NCI-H146 (cell line): ENCODE measurements at places on chromosomes 6 and 20.

- no peak for DNase-seq
Measured at GRCh38 chr6:130981409-130981808, 81.6 kb downstream of the EPB41L2 start.

DNA sequence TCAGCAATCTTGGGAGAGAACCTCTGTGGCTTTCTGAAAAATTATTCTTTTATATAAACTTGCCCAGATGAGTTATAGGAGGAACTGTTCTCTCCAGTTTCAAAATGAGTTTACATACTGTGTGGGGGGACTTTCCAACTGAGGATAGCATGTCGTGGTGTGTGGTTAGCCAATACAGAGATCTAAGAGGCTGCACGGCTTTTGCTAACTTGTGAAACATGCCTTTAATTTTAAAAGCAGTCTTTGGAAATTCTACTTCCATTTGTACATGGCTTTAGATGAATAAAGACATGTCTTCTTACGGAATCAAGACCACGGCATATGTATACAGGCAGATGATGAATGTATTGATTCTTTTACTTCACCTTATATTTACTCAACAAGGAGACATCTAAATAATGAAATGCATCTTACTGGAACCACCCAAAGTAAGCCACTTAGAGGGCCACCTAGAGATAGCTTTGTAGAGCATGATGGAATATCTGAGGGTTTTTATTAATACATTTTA is 39.8 kb downstream of the HIVEP1 start:
- no peak for DNase-seq

DNA sequence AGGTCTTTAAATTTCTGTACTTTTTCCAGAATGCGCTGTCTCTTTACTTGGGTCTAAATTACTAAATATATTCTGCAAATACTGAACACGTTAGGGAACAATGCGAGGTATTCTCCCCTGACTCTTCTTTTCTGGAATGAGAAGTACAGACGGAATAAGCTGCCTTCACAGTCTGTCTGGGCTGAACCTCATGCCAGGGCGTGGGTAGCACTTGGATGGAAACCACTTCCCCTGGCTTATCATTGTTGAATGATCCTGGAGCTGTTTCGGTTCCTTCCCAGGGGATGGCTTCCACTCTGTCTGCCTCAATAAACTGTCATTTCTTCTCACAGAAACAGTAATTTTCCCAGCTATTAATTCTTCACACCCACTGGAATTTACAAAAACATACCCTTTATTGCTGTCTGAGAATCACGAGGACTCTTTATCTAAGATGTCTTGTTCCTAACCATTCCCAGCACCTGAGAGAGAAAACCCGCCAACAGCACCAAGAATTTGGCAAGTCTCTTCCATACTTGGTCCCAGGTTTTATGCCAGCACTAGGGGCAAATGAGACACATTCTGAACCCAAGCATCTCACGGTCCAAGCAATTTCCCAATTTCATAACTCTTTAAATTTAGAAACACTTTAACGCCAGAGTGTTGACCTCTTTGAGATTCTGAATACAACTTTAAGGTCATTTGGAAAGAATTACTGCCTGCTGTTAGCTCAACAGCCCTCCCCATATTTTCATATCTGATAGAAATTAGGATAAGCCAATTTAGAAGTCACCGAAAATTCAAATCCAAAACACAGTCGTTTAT is 43.2 kb upstream of the ADGRF5 start:
- no peak for DNase-seq

DNA sequence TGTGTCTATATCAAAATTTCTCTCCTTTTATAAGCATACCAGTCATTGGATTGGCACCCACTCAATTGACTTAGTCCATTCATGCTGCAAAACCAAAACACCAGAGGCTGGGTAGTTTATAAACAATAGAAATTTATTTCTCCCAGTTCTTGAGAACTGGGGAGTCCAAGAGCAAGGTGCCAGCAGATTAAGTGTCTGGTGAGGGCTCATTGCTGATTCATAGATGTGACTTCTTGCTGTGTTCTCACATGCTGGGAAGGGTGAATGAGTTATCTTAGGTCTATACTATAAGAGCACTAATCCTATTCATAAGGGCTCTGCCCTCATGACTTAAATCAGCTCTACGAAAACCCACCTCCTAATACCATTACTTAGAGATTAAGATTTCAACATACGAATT is 501.4 kb downstream of the EPM2A start:
- DNase-seq: no peak

- DNase-seq: peak; percentile 73
Measured at GRCh38 chr20:23116311-23117089, 30.4 kb upstream of the CD93 start.

GRCh38 chr6:11969092-11969491 is 43.0 kb upstream of the HIVEP1 start:
- DNase-seq: no peak

DNA sequence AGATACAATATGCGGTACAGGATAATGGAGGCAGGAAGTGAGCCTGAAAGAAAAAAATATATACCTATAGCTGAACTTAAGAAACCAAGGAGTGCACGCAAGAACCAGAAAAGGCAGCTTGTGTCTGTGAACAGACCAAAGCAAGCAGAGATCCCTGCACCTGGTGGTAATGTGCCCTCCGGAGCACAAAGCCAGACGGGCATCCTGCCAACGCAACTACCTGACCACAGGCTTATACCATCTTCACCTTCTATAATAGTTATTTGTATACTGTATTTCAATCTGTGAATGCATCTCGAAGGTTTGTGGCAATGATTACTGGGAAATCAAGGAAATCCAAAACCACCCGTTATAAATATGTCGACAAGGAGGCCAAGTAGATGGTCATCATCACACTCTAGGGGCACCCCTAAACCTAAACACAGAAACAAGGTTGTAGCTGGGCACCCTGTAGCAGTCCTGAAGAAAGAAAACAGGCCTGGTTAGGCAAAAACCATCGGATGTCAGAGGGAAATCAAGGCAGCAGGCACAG is 801 bp downstream of the FBXL4 start:
- peak; percentile 72 for DNase-seq

DNA sequence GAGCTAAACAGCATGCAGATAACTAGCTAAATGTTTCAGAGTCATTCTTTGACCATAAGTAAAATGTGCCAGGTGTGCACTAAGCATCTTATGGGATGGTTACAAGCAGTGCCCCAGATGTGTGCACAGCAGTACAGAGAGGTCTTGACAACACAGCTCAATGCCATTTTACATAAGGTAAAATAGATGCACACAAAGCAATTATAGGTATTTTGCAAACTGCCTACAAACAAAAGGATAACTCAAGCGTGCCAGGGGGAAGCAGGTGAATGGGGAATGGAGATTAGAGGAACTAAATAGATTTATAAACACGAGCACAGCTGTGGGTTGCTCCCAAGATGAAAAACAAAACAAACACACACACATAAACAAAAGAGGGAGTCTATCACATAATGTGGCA is 64.8 kb downstream of the SLC2A10 start:
- DNase-seq: peak; percentile 96

GRCh38 chr6:82270881-82271635 is 23.5 kb upstream of the IBTK start:
- peak; percentile 46 for DNase-seq

- DNase-seq: peak; percentile 58
Measured at GRCh38 chr6:9527679-9528286, 887.1 kb downstream of the TFAP2A start.

DNA sequence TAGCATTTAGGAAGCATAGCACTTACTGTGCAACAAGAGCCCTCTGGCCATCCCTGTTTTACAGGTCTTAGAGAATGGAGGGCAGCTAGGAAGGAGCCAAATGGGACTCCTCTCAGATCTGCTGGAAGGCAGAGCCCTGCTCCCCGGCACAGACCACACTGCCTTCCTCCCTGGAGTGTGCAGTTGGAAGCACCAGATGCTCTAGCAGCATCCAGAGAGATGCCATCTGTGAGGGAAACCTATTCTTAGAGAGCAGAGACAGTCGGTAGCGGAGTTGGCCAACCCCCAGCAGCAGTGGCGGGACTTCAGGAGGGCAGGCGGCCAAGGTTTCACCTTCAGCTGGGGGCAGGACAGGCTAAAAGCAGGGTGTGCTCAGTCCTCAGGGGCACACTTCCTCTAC is 16.7 kb upstream of the E2F1 start:
- DNase-seq: no peak

DNA sequence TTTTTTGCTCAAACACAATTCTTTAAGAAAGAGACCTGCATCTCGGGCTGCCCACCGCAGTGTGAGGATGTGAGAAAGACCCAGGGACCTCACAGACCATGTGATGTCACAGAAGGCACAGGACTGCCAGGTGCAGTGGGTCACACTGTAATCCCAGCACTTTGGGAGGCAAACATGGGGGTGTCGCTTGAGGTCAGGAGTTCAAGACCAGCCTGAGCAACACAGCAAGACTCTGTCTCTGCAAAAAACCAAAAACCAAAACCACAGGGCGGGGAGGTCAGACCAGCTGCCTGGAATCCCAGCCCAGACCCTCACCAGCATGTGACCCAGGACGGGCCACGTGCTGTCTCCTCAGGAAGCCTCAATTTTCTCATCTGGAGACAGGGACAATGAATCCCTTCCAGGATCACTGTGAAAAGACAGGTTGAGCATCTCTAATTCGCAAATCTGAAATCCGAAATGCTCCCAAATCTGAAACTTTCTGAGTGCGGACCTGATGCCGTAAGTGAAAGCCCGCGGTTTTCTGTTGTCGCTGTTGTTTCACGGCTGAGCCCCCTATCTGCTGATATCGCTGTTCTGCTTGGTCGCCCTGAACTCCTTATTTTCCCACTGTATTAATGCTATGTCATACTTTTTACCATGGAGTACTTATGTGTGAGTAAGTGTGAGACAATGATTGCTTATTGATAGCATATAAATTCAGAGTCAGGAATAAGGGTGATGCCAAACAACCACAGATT is 159.5 kb upstream of the PTPN1 start:
- DNase-seq: no peak

DNA sequence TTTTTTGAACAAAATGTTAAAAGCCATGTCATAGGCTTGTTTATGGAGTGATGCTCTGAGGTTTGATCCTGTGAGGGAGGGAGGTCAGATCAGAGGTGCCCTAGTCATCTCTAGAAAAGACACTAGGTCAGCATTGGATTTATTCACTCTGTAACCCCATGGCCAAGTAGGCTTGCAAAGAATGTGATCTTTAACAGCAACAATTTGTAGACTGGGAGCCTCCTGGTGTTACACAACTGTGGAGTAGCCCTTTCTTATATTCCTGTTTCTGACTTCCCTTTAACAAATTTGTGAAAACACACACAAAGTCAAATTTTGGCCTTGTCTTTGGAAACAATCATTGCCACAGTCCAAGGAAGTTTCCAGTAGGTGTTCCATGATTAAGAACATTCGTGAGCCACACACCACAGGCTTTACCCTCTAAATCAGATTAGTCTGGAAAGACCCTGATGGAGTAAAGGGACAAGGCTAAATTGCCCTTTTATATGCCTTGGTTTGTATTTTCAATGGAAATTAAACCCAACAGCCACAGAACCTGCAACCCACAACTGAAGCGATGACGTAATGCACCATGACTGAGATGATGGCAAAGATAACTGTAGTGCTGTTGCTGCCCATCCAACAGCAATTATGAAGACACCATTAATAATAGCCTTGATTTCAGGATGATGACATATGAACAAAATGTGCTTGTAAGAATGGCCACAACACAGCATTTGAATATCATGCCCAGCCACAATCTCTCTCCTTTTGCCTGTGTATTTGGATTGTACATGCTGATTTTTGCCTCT is 22.1 kb downstream of the SCP2D1 start:
- DNase-seq: no peak

GRCh38 chr6:125307964-125308615 is 6.3 kb upstream of the HDDC2 start:
- DNase-seq: no peak

DNA sequence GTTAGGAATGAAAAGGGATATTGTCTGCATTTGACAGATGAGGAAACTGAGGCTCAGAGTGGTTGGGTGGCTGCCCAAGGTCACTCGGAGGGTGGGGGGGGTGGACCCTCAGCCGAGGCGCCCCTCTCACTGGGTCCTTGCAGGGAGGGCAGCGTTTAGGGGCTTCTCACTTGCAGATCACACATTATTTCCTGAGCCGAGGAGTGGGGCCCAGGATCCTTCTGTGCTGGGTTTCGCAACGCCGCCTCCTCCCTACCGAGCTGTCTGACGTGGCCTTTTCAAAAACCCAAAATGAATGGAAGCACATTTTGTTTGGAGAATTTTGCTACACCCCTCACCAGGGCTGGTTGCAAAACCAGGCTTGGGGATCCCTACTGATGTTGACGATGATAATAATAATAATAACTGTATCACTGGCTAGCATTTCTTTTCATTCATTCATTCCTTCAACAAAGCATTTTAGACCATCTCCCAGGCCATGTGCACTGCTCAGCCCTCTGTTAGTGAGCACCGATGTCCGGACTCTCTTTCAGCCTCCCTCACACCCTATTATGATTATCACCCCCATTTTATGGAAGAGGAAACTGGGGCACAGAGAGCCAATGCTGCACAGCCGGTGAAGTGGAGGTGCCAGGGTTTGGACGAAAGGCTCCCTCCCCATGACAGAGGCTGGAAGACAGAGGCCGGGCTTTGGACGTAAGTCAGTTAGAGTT is 5.2 kb downstream of the DLGAP4 start:
- no peak for DNase-seq

DNA sequence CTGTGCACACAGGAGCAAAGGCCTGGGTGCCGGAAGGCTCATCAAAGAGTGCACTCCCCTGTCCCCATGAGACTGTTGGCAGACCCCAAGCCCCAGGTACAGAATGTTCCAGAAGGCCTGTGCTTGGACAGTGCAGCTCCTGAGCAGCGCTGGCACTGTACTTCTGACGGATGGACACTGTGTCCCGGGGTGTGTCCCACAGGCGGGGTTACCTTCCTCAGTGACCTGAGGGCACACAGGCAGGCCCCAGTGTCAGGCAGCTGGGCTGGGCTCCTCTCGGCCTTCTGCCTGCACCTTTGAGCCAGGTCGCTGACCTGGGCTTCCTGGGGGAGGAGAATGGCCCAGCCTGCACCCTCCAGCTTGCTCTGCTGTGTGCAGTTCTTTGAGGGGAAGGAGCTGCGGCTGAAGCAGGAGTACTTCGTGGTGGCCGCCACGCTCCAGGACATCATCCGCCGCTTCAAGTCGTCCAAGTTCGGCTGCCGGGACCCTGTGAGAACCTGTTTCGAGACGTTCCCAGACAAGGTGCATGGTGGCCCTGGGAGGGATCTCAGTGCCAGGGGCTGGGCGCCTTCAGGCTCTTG is 30.1 kb downstream of the PYGB start:
- DNase-seq: no peak

DNA sequence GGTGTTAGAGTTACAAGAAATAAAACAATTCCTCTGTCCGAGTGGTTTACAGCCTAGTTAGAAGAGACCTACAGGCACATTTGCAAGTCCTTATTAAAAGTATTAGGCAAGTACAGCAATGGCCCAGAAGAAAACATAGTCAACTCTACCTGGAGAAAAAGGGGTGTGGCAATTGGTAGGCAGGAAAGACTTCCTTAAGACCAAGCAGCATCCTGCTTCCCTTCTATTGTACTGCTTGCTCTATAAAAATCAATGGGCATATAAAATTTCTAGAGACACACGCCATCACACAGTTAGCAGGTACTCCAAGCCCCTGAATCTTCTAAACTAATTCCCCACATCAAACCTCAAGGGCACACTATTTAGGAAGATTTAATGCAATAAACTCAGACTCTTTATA is 185.6 kb downstream of the ATXN1 start:
- no peak for DNase-seq
